ENCODE measurements at places on chromosomes 2 and 18.

GRCh38 chr2:80205498-80205897 is 99.1 kb downstream of the LRRTM1 start:
- no peak for DNase-seq

DNA sequence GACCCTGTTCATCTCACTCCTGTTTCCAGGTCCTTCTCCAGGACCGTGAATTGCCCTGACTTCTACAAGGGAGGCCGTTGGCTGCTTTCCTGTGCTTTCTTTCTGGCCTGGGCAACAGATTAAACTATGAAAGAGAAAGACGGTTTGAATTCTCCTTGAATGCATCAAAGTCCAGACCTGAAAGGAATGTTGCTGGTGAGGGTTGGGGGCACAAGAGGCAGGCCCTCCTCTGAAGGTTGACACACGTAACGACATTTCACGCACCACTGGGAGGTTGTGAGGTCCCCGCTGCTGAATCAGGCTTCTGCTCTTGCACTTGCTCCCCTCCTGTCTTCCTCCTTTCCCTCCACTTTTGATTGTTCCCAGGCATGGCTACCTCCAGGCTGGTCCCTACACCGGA is 141.9 kb downstream of the CYRIA start:
- DNase-seq, result no peak

DNA sequence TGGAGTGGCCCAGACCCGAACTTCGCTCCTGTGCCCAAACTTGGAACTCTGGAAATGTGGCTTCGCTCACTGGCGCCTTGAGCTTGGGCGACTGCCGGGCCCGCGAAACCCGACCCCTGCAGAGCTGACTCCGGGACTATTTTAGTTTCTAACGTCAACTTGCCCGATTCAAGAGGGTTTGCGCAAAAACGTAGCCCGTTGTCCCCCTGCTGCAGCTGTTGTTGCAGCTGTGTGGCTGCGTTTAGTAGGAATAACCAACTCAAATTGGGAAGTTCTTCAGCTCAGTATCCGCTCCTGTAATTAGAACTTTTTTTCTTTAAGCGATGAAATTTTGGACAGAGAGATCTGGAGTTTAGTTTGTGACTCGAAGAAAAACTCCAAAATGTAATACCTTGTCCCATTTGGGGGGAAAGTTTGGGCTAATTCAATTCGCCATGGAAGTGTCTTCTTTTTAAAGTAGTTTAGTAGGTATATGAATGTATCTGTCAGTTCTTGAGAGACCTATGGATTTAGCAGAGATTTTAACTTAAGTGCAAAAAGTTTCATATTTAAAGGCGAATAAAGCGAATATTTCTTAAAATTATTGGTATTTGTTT is 559 bp downstream of the MYL12A start:
- no peak for DNase-seq

DNA sequence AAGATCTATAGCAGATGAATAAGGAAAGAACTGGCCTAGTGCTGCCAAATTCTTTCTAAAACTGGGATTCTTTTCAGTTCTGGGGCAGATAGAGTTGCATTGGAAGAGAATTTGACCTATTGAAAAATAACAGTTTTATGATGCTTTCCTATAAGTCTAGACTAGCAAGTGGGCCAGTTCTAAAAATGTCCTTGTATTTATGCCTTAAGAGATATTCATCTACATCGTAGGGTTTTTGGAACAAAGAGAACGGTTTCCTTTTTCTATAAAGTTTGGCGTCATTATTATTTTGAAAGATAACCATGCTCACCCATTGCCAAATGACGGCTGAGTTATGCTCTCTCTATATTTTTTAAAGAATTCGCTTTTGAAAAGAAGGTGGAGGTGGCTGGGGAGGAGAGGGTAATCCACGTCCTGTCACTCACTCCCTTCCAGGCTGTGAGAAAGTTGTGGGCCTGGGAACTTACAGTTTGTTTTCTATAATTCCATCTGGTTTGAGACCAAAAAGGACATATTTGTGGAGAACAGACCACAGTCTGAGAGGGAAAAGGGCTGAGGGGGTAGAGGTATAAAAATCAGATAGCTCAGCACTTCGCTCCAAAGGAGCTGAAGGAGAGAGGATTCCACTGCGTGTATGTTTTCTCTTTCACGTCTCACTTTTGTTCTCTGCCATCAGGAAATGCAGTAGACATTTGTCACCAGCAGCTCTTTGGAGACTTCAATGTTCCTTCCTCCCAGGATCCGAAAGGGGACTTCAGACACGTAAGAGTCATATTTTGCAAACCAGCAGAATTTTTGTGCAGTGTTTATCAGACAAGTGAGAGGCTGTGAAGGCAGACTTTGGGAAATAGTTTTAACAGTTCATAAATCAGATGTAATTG is 281.9 kb upstream of the FN1 start:
- DNase-seq, result no peak

GRCh38 chr2:86793752-86794151 is 3.0 kb upstream of the CD8A start:
- no peak for DNase-seq

GRCh38 chr2:66271777-66272176 is 163.1 kb upstream of the MEIS1 start:
- no peak for DNase-seq

- DNase-seq, result no peak
Measured at GRCh38 chr2:177165061-177165583, 47.5 kb upstream of the HNRNPA3 start.

DNA sequence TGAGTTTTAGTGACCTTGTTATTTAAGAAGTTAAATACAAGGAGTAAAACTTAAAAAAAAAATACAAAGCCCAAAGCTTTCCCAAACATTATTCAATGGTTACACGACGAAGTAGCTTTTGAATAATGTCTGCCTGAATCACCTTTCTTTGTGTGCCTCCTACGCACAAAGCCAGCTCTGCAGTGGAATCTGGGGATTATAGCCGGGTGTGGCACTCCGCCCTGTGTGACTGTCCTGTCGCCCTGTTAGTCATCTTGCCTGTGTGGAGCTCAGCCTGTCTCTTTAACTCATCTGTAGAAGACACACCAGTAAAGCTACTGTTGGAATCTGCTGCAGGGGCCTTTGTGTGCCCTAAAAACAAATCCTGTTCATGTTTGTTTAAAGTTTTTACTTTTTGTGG is 79.4 kb upstream of the TCF7L1 start:
- no peak for DNase-seq

DNA sequence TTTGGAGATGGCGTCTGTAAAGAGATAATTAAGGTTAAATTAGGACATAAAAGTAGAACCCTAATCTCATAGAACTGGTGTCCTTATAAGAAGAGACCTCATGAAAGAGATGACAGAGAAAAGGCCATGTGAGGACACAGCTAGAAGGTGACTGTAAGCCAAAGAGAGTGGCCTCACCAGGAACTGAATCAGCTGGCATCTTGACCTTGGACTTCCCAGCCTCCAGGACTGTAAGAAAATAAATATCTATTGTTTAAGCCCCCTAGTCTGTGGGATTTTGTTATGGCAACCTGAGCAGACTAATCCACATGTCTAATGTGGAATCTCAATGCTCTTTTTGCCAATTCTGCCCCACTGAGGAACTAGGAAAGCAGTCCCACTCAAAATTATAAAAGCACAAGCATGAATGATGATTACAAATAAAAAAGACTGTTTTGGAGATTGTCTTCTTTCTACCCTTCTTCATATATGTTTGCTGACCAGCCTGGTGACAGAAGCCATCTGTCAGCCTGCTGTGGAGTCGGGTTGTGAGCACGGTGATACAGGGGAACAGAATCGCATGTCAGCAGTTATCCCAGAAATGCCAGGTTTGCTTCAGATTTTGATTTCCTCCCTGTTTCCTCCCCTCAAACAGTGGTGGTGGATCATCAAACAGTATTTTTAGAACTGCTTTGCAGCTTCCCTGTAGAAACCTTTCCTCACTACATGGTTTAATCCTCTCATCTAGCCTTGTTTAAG is 54.2 kb downstream of the INPP4A start:
- no peak for DNase-seq

DNA sequence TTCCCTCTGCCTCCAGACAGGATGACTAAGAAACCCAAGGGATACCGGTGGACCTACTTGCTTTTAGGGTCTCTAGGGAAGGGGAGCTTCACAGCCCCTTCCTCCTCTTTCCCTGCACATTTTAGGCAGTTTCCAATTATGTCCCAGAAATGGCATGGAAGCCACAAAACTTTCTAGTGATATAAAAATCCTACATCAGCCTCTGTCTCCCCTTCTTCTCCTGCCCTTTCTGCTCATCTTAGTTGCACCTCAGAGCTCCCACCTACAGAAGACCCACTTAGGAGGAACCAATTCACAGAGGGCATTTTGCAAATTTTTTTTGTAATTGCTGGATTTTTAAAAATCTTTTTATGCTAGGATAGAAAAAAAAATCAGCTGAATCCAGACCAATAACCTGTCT is 263.1 kb downstream of the TNS1 start:
- no peak for DNase-seq

DNA sequence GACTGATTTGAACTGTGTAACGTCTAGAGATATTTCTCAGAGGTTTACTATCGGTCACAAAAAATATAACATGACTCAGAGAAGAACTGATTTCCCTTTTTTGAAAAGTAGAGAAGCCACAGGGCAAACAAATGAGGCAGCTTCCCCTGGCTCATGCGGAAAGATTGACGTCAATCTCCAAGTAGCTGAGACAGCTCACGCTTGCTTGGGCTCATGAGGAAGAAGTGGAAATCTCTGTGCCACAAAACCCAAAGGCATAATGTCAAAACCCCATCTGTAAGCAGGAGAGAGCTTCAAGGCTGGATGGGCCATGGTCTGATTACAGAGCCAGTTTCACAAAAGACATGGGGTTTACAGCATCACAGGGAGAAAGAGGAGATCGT is 188.1 kb downstream of the ARL4C start:
- no peak for DNase-seq

GRCh38 chr2:73091164-73091563 is 19.7 kb upstream of the SFXN5 start:
- DNase-seq, result no peak

- DNase-seq, result no peak
Measured at GRCh38 chr18:53457068-53457467, 767.4 kb downstream of the MBD2 start.

DNA sequence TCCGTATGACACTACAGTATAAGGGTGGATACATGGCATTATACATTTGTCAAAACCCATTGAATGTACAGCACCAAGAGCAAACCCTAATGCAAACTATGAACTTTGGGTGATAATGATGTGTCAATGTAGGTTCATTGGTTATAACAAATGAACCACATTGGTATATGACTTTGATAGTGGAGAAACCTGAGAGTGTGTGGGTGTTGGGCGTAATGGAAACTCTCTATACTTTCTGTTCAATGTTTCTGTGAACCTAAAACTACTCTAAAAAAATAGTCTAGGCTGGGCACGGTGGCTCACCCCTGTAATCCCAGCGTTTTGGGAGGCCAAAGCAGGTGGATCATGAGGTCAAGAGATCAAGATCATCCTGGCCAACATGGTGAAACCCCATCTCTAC is 6.5 kb upstream of the ACTG2 start:
- DNase-seq, result no peak

DNA sequence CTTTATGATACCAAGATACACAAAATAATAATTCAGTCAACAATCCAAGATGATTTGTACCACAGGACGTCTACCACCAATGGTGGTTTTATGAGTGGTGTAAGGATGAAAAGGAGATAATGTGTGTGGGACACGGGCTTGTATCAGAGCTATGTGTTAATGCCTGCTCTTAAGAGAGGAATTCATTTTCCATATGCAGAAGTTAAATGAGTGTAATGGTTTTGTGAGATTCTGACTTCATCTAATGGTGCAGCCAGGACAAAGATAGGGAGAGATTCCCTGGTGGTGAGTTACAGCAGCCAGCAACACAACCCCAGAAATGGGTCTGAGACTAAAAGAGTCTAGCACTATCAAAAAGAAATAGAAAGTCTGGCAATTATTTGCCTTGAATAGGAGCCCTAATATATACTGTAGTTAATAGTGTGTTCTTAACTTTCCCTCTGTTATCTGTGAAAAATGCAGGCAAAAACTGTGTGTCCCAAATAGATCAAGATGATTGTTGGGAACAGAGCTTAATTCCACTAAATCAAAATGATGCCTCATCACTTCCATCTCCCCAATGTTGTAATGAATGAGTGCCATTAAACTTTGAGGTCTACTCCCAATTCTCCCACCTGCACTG is 455.0 kb upstream of the TCF4 start:
- no peak for DNase-seq

GRCh38 chr2:159890551-159891266 is 92.7 kb upstream of the CD302 start:
- DNase-seq, result no peak

GRCh38 chr18:62715436-62715758 is at the start of gene PHLPP1:
TSS of gene PHLPP1 (plus strand) at chr18:62715541. CDS start at chr18:62715684, 143 bp downstream.
- no peak for DNase-seq

GRCh38 chr2:31067259-31067658 is 71.0 kb downstream of the GALNT14 start:
- no peak for DNase-seq

GRCh38 chr2:85854166-85854509 is 34.7 kb downstream of the ST3GAL5 start:
- DNase-seq, result no peak

DNA sequence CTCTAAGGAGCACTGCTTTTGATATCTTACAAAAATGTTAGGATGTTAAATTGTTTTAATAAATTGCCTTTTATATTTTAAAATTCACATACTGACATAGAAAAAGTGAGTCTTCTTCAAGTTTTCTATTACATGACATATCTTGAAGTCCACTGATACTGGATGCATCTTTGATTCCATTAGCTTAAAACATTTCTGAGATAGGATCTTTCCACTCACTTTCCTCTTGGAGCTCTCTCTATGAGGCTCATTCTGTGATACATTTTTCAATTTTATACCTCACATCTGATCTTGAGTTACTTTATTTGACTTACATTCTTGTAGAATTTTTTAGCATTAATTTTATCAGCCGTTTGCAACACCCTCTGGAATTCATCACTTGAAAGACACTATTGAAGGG is 86.8 kb upstream of the NOL4 start:
- DNase-seq, result no peak

DNA sequence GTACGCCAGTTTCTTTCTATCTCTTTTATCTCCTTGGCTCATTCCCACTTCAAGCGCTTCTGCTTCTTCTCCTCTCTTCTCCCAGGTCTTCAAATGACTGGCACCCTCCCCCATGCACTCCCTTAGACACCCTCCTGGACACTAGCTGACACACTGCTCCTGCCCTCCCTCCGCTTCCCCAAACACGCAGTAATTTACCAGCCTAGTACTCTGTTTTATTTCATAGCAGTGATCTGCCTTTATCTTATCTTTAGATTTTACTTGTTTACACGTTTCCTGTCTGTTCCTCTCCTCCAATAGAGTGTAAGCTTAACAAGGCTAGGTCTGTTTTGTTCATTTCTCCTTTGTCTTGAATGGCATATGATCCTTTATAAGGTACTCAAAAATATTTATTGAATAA is 93.9 kb downstream of the SCN3A start:
- DNase-seq, result no peak

All from stimulated activated CD8-positive, alpha-beta memory T cell treated with anti-CD3 and anti-CD28 coated beads, Interleukin-7, amount 100 ng/mL, for 1 hour (primary cell).